Aorta (tissue), 5 donors: ENCODE measurements at places on chromosomes 13 and 19. TPM values are rescaled to one million over a fixed set of nuclear protein-coding genes. Genes with fewer than 3 reads are reported as not detected.

PSG7 gene
- total RNA-seq = not detected

TMEM145 gene
- total RNA-seq = not detected

PDE4C gene
- 2.3 TPM for total RNA-seq

ZNF729 gene
- not detected for total RNA-seq

FPR1 gene
- total RNA-seq = 19.0 TPM

NAA16 gene
- total RNA-seq = 24.7 TPM

ZNF284 gene
- total RNA-seq = 3.7 TPM

ERICH6B gene
- not detected for total RNA-seq

SYT3 gene
- total RNA-seq = 0.45 TPM

GNA15 gene
- 12.5 TPM for total RNA-seq

ELAVL1 gene
- 48.5 TPM for total RNA-seq
